Hypothalamus (tissue), 51 donors: ENCODE measurements at places on chromosomes 12 and 14.

DNA sequence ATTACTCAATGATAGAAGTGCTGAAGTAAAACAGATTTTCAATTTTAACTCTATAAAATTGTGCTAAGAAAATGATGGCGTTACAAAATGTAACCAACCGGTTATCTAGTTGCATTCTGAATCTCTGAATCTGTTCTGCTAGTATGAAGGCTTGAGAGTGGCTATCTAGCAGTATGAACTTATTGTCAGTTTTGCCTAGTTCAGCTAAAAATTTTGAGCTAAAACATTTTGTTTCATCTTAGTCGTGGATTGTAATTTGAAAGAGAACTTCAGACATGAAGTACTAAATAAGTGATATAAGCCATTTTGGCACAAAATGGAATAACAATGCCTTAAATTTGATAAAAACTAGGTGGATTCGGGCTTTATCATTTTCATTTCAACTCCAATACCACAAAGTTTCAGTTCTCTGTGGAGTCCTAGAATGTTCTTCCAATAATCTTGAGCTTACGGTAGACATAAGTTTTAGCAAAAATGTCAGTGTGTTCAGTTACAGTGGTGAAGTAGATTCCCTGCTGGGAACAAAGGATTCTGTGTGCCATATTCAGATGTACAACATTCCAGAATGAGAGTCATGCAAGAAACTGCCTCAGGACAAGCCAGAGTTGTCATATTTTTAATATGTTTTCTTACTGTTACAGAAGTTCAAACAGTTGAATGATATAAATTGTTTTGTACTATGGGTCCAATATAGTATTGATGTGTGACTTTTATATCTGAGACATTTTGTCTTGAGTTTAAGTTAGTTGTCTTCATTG lies 28.1 kb downstream of the ATP6V1D start:
- no peak for DNase-seq

- no peak for DNase-seq
Measured at GRCh38 chr12:120614848-120615247, 25.6 kb upstream of the CABP1 start.

DNA sequence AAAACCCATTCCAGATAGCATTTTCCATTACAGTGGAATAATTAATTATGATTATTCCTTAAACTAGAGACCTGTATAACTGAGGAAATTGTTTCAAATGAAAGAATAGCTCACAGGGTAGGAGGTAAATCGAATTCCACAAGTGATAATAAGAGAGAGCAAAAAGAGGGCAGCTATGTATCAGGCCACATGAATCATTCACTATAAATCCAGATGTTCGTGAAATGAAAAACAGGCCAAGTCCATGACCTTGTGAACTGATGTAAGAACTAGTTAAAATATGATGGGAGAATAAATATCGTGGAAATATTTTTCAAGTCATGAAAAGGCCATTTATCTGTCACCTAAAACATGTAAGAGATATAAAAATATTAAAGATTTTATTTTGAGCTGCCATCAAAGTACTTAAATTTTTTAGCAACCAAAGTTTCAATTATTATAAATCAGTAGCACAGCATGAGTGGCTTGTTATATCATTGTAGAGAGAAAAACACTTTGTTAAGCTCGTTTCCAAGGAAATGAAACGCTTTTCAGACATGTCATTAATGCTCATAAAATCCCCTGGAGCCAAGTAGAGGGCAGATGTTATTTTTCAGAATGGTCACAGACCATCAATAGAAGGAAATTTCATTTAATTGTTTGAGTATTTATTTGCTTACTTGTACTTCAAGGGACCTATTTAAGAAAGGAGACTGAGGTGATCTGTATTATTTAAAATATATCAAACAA lies 120.6 kb upstream of the CDKN3 start:
- DNase-seq = no peak

- no peak for DNase-seq
Measured at GRCh38 chr14:71907793-71908515, 24.3 kb upstream of the RGS6 start.

DNA sequence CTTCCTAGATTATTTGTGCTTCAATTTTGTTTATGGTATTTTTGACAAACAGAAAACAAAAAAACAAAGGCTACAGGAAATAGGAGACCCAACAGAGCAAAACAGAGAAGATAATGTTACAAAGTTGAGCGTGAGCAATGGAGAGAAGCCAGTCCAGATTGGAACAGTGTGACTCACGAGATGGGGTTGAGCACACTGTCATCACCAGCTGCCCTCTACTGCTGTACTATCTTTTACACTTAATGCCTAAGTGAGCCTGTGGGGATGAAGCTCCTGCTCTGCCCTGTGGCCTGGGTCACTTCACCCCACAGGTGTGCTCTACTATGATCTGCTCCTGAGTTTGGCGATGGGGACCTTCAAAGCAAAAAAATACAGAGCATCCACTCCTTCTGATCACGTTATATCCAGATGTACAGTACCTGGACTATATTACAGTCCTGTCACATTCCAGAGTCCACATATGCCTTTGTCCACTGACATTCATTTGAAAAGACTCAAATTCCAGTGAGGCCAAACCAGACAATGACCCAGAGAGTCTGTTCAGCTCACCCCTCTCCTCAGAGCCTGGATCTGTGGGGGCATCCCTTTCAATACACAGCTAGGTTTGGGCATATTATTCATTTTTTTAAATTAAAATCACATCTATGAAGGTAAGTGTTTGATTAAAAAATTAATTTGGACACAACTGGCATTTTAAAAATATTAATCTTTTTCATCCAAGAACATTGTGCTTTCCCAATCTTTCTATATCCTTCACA lies 4.4 kb downstream of the IPO8 start:
- DNase-seq = no peak
